ENCODE measurements at places on chromosomes 2 and 18.

DNA sequence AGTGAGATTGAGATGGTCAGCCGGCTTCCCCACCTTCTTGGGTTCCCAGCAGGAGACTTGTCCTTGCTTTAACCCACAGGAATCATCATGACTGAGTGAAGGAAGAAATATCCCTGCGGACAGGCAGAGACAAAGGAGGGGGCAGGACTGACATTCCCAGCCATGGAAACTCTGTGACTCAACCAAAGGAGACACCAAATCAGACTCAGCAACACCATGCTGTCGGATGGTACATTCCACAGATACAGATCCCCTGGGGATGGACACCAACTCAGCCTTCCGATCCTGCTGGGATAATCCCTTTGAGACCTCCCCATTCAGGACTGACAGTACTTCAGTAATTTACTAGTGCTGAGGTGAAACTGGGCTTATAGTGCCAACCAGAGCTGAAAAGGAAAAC is 518.3 kb downstream of the XIRP2 start:
- no peak for DNase-seq

- no peak for DNase-seq
Measured at GRCh38 chr18:75215663-75216062, 5.1 kb downstream of the TSHZ1 start.

GRCh38 chr2:60998628-60999545 is 18.6 kb upstream of the PEX13 start:
- no peak for DNase-seq

DNA sequence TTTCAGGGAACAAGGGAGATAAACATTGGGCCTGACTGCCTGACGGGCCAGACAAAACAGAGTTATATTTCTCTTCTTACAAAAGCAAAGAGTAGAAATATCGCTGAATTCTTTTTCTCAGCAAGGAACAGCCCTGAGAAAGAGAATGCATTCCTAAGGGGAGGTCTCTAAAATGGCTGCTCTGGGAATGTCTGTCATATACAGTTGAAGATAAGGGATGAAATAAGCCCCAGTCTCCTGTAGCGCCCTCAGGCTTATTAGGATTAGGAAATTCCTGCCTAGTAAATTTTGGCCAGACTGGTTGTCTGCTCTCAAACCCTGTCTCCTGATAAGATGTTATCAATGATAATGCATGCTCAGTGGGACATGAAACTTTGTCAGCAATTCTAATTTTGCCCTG is 134.9 kb upstream of the CNTNAP5 start:
- DNase-seq, result no peak

- no peak for DNase-seq
Measured at GRCh38 chr2:173311844-173312606, 42.6 kb upstream of the CDCA7 start.

DNA sequence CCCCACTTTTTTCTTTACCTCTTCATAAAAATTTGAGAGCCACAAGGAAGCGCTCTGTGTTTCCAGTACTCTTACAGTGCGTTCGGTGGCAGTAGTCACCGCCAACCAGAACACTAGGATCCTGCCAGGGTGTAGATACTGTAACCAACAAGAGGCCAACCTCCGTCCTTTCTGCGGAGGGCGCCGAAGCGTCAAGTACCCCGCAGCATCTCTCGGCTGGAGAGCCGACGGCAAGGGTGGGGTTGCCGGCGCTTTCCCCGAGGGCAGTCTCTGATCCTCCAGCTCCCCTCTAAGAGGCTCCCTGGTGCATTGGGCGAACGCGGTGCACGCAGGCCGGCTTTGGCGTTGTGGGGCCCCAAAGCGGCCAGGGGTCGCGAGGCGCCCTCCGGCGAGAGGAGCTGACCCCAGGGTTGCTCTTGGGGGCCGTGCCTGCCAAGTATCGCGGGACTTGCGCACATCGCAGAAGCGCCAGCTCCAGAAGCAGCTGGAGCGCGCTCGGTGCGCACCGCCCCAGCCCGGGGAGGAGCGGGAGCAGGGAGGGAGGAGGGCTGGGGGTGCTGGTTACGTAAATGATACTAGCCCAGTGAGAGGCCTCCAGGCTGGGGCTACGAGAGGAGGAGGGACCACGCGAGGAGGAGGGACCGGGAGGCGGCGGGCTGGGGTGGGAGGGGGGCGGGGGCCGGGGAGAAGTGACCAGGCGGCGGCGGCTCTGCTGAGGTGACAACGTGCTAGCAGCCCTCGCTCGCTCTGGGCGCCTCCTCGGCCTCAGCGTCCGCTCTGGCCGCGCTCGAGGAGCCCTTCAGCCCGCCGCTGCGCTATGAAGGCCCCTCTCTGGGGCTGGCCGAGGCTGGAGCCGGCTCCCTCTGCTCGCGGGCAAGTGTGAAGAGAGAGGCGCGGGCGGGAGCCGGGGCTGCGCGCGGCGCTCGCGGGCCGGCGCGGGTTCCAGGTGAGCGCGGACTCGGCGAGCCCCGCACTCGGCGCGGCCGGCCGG is at the start of gene GALNT13:
GALNT13 (plus strand) TSS at position 692 of the 991 bp plus-strand sequence.
- DNase-seq, result peak; percentile 70

DNA sequence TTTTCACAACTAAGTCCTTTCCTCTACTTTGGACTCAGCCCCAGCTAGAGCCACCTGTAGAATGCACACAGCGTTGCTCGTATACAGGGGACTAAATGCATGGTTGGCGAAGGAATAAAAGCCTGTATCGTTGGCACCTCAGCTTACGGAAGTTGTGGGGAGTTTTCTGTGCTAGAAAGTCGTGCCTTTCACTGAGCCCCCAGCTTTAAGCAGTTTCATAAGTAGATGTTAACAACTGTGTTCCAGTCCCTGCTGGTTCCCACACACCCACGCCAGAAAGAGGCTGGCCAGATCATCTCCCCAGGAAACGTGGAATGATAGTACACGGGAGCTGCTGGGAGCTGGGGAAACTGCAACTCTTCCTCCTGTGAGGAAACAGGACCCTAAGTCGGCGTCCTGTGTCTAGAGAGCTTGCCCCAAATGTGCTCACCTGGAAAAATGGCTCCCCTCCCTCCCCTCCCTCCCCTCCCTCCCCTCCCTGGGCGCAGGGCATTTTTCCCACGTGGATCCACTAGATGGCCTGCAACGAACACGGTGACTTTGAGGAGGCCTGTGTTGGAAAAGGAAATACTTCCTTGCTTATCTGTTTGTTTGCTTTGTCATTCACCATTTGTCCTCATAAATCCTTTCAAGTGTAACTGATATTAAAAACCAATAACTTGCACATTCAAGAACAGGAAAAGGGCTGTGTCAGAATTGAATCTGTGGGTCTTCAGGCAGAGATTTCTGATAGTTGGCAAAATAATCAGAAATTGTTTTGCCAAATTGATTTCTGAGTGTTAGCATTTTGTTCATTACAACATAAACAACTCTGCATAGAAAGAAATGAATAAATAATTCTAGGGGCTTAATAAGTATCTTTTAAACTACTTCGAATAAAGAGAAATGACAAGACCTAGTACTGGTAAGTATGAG is 43.9 kb upstream of the RFX8 start:
- no peak for DNase-seq

GRCh38 chr2:105102963-105103421 is 65.1 kb downstream of the MRPS9 start:
- no peak for DNase-seq

DNA sequence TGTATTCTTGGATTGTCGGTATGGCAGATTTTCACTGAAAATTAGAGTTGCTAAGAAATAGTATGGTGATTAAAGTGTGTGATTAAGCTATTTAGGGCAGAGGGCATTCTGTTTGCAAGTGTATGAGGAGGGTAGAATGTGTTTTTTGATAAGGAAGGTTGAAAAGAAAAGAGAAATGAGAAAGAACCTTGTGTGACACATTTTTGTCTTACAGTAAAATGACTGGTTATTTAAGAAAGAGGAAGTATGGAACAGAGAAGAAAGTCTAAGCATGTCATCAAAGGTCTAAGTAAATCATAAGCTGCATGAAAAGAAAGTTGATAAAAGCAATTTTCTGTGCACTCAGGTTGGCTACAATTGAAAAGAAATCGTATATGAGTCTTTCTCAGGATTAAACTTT is 5.2 kb upstream of the RSAD2 start:
- no peak for DNase-seq

- no peak for DNase-seq
Measured at GRCh38 chr2:180184506-180184905, 177.4 kb upstream of the CWC22 start.

- DNase-seq, result no peak
Measured at GRCh38 chr2:72097276-72097675, 50.4 kb downstream of the CYP26B1 start.

- no peak for DNase-seq
Measured at GRCh38 chr2:241933179-241933911, 63.8 kb downstream of the RTP5 start.

DNA sequence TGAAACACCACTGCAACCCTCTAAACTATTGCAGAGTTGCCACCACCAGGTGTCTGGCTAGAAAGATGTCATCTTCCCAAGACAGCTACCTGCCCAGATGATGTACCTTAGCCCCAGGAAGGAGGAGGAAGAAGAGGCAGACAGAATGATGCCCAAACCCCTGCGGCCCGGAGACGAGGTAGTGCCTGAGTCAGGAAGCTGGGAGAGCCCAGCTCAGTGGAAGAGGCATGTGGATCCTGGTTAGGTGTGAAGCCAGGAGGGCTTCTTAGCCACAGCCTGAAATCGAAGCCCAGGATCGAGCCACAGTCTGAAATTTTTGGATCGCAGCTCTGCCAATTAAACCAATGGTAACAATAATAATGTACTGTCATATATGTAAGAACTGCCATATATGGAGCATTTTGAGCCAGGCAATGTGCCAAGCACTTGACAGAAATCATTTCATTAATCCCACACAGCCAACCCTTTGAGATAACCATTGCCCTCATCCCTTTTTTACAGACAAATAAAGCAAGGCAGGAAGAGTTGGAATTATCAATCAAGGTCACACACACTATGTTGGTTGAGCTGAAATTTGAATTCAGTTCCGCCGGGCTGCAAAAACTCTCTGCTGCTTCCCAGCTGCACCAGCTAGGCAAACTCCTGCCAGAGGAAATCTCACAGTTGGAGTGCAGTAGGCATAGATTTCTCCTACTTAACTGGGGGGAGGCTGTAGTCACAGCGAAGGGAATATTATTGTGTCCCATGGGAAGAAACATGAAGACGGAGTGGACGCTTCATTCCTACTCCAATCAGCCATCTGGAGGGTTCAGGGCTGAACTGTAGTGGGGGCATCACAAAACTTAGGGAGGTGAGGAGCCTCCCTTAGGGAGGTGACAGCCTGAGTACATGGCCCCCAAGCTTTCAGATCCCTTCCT is 19.4 kb upstream of the CYP1B1 start:
- no peak for DNase-seq
